Progenitor cell of endocrine pancreas (in vitro differentiated cells): ENCODE measurements at places on chromosomes 7 and 10.

GRCh38 chr7:143410521-143411004 is 1.9 kb upstream of the EPHA1 start:
- no peak for DNase-seq

DNA sequence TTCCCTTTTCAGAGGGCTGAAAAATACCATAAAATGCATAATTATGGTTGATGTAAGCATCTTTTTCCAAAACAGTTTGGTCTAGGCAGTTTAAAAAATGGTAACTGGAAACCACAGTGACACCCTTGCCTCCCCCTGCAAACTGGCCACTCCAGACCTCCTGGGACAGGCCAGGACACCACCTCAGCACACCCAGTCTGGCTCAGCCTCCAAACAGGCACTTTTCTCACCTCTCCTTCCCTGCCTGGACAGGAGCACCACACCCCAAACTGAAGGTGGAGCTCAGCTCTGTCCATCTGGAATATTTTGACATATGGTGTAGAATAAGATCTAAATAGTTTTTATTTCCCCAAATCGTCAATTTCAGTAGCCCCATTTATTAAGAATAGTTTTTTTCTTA is 78.5 kb downstream of the CDK14 start:
- no peak for DNase-seq

- no peak for DNase-seq
Measured at GRCh38 chr10:24930427-24930826, 22.0 kb downstream of the PRTFDC1 start.

- no peak for DNase-seq
Measured at GRCh38 chr7:64886956-64887545, 16.0 kb upstream of the ZNF273 start.

- no peak for DNase-seq
Measured at GRCh38 chr7:131381069-131381838, 53.6 kb downstream of the MKLN1 start.

DNA sequence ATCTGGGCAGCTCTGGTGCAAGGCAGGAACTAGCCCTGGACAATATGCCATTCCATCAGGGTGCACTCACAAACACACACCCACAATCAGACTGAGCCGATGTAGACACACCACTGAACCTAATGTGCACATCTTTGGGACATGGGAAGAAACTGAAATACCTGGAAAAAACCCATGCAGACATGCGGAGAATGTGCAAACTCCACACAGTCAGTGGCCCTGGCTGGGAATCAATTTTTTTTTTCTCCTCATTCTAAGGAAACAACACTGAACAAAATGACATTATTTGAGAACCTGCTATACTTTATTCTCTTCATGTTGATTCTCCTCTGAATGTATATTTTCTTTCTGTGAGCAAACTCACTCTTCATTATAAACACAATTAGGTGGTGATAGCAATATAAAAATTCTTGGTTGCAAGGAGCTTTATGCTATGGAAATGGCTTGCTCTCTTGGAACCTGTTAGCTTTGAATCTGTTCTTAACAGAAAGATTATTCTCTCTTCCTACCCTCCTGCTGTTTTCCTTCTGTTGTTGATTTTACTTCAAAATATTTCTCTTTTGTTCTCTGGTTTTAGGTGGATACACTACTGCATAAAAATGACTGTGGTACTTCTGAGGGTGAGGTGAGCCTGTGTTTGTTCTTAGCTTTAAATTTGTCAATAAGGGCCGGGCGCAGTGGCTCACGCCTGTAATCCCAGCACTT is 33.0 kb upstream of the MICU1 start:
- no peak for DNase-seq

GRCh38 chr10:96374004-96374403 is 15.2 kb upstream of the OPALIN start:
- no peak for DNase-seq

- peak; percentile 5 for DNase-seq
Measured at GRCh38 chr10:78470267-78471103, 436.8 kb downstream of the RPS24 start.

- no peak for DNase-seq
Measured at GRCh38 chr7:105587909-105588635, 6.8 kb upstream of the EFCAB10 start.
